ENCODE measurements at places on chromosomes 1 and 21.

DNA sequence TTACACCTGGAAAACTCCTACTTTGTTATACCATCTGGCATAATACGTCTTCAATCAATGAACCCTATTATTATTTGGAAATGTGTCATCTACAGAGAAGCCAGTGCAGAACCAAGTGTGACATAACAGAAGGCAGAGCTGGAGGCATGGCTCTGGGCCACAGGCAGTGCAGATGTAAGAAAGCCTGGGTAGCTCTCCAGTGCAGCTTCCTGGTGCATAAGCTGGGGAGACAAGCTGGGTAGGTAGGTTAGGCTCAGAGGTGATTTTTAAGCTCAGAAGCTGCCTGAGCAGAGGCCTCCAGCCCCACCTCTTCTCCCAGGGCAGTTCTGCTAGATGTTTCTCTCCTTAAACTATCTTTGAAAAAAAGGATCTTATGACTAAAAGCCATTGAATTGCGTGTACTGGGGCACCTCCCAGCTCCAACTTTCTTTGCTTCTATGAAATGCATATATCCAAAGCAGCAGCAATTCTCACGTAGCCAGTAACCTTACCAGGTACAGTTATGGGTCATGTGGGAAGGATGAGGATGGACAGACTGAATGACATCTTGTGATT is 30.7 kb downstream of the AKNAD1 start:
- DNase-seq: no peak

DNA sequence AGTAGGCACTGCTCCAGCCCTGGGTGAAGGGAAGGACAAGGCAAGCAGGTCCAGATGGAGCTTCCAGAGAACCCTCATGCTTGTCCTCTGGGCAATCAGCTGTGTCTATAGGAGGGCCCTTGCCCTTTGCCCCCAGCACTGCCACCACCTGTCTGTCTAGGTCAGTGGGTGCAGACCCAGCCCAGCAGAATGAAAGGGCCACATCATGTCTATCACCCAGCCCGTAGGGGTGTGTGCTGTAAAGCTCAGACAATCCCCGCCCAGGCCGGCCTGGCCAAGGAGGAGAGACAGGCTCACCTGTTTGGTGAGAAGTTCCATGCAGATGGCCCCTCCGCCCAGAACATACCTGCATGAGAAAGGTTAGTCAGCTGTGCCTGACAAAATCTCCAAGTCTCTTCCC is 7.0 kb downstream of the UBE2Q1 start:
- DNase-seq: no peak

DNA sequence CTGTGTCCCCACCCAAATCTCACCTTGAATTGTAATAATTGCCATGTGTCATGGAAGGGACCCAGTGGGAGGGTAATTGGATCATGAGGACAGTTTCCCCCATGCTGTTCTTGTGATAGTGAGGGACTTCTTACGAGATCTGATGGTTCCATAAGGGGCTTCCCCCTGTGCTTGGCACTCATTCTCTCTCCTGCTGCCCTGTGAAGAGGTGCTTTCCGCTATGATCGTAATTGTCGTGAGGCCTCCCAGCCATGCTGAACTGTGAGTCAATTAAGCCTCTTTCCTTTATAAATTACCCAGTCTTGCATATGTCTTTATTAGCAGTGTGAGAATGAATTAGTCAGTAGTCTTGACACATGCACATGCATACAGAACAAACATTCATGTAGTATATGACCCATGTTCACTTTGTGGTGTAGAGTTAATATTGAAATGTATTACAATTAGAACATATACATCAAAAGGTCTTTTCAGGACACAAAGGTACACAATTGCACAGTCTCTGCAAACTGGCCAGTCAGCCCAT is 16.9 kb upstream of the IFI16 start:
- no peak for DNase-seq

DNA sequence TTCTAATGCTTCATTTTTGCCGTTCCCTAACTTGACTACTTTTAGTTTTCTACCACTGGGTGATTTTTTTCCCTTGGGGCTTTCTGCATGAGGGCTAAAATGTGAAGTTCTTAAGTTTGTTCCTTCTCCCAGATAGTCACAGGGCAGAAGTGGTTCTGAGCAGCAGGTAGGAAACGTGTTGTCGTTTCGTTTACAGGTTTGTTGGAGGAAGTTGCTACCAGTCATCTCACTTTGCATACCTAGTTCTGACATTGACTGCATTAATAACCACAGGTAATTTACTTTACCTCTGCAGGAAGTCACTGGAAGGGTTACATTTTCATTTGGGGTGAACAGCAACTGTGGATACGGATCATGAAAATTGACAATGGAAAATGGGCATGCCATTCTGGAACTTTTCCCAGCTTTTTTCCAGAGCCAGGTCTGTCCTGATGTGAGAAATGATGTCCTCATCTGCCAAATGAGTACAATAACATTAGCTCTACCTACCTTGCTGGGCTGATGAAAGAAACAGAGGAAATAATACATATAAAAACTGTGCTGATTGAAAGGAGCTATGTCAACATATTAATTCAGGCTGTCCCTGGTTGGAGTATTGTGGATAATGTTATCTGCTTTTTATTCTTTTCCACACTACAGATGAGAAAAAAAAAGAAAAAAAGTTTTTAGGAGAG is 94.2 kb downstream of the DISC1 start:
- no peak for DNase-seq

GRCh38 chr1:244212219-244212618 is 161.1 kb downstream of the ZBTB18 start:
- no peak for DNase-seq

- DNase-seq: no peak
These were observed 53.6 kb downstream of the LRRC8C start for GRCh38 chr1:89686520-89686919.

- no peak for DNase-seq
These were observed 107.9 kb downstream of the SPSB1 start for GRCh38 chr1:9400425-9401079.

DNA sequence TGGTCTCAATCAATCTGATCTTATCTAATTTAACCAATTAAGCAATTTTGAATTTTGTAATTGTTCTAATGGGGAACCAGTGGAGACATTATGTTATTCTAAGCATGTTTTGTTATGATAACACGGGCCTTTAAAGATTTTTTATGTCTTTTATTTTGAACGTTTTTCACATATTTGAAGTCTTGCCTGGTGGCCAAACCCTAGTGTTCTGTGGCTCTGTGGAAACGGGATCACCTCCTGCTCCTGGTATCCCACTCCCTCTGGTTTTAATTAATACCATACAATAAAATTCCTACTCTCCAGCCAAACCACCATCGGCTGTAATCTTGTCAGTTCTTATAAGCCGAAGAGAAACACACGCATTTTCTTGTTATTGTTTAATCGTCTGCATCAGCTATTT is 22.9 kb upstream of the LMO4 start:
- no peak for DNase-seq

GRCh38 chr1:10178597-10179405 is 31.6 kb upstream of the KIF1B start:
- no peak for DNase-seq

- DNase-seq: no peak
These were observed 22.7 kb upstream of the DNAJC28 start for GRCh38 chr21:33514229-33514628.

DNA sequence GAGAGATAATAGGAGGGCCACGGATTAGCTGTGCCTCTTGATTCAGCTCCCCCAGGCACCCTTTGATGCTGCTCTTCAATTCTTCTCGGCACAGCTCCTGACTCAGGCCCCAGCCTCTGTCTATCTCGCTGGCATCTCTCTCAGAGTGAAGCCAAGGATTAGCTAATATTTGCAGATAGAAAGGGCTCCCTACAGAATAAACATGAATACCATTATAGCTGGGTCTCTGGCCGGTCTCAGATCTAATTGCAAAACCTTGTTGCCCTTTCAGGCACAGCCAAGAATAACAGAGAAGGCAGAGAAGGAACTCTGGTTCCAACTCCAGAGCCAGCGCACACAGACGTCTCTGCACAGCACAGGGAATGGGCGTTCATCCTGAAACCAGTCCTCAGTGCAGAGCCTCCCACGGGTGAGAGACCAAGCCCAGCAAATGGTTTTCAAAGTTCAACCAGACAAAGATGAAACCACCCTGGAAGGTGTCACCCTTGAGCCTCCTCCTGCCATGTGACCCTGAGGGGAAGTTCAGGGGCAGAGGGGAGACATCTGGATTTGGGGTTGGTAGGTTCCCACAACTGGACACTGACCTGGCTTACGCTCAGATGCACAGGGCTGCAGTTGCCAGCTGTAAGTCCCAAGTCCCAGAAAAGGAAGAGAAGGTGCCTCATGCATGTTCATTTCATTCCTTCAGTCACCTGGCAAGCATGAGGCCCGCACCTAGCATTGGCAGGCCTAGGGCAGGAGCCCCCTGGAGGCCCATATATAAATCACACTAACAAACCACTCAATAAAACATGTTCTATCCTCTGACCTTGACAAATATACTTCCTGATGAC is 394.0 kb downstream of the NPHP4 start:
- DNase-seq: no peak

DNA sequence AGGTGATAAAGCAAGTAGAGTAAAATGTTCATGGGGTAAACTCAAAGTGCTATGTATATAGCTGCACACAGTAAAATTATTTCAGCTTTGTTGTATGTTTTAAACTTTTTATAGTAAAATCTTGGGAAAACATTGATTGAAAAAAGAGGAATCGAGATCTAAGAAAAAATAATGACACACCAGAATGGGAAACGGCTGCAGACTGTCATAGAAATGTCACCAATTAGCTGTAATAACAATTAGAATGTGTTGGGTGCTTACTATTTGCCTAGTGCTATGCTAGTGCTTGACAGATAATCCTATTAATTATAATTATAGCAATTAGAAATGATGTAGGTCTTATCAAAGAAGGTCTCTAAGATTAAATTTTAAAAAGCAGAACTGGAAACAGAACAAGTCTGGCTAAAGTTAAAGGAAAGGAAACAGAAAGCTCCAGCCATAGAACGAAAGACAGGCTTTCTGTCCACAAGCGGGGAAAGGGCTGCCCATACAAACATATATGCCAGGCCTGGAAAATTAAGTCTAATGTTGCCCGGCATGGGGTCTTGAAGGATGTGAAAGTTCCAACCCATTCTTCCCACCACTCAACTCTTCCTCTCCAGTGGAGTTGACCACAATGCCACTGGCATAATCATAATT is 5.0 kb downstream of the PCNX2 start:
- DNase-seq: no peak

GRCh38 chr1:76494807-76495206 is 372.5 kb upstream of the ST6GALNAC5 start:
- DNase-seq: no peak

DNA sequence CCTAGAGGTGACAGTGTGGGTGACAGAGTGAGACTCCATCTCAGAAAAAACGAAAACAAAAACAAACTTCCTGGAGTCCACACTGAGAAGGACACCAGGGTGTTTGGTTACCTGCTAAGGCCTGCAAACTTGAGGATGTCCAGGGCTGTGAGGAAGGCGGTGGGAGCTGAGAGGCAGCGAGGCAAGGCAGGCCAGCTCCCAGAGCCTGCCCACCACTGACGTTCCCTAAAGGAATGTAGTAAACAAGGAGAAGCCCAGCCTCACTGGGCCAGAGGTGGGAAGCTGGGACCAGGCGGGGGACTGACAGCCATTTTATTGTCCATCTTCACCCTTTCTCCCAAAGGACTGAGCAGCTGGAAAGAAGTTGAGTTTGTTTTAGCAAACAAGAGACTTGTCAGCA is 24.1 kb downstream of the SHISA4 start:
- DNase-seq: no peak

- no peak for DNase-seq
These were observed 15.3 kb downstream of the BECN2 start for GRCh38 chr1:241972703-241973369.

- no peak for DNase-seq
These were observed 30.6 kb downstream of the PTPRU start for GRCh38 chr1:29266912-29267311.

DNA sequence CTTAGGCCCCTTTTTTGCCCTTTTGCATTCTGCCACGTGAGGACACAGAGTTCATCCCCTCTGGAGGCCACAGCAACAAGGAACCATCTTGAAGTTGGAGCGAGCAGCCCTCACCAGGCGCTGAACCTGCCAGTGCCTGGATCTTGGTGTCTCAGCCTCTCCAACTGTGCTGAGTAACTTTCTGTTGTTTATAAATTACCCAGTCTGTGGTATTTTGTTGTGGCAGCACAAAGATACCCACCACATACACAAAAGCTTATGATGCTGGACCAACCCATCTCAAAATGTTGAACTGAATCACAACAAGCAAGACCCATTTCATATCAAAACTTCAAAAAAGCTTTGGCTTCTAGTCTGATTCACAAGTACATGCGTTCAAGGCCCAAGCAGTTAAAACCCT is 649.9 kb downstream of the KIF26B start:
- no peak for DNase-seq

DNA sequence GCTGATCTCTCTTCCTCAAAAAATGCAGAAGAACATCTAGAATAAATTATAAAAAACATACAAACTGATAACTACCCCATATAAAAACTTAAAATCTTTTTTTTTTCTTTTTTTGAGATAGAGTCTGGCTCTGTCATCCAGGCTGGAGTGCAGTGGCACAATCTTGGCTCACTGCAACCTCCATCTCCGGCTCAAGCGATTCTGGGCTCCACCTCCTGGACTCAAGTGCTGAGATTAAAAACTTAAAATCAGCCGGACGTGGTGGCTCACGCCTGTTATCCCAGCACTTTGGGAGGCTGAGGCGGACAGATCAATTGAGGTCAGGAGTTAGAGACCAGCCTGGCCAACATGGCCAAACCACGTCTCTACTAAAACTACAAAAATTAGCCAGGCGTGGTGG is 31.1 kb downstream of the LIN9 start:
- DNase-seq: no peak

- DNase-seq: no peak
These were observed 17.4 kb downstream of the CELA3A start for GRCh38 chr1:22018583-22019559.

DNA sequence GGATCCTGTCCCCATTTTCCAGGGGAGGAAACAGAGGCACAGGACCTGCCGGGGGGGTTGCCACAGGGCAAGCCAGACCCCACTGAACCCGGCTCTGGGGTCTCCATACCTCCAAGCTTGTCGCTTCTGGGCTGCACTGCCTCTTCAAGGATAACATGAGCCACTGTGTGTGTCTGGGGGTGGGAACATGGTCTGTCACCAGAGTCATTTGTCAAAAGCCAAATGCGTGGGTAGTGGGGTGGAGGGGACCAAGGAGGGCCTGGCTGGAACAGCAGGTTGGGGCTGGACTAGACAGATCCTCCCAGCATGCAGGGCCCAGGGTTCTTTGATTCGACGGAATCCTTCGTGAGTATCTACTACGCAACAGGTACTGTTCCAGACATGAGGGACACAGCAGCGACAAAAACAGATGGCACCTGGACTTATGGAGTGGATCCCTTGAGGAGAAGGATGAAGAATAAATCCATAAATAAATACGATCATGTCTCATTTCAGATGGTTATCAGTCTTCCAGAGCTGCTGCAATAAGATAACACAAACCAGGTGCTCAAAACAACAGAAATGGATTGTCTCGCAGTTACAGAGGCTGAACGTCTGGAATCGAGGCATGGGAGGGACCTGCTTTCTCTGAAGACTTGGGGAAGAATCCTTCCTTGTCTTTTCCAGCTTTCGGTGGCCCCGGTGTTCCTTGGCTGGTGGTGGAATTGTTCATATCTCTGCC is 28.7 kb downstream of the C1QB start:
- no peak for DNase-seq

- DNase-seq: no peak
These were observed 36.5 kb upstream of the ADAMTS1 start for GRCh38 chr21:26881504-26882228.
